ENCODE measurements at places on chromosomes 5 and 9.

DNA sequence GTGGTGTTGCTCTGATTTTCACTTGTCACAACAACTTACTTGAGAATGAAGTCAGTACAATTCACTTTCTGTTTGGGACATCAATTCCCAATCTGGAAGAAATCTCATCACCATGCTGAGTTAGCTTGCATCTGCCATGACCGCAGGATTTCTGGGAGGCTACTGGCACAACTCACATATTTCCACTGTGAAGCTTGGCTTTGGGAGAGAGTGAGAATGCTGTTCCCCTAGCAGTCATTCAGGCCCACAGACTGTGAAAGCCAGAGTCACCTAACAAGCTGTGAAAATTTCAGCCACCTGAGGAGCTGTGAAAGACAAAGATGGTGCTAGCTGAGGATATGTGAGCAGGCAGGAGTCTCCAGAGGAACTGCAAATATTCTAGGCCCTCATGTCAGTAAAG is 365.2 kb upstream of the TUSC1 start:
- DNase-seq = no peak

DNA sequence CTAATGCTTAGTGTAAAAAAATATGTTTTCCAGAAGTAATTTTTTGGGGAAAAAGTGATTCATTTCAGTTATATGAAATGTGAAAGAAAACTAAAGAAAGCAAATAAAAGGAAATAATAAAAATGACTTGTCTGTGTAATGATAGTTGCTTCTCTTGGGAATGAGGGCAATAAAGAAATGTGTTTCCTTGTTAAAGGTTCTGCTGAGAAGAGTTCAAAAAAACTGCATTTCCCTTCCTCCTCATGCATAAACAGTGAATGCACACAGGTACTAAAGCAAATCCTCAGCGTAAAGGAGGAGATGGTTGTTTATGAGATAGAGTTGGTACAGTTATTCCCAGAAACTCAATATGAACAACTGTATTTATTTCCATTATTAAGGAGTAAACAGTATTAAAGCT is 307.6 kb downstream of the GLIS3 start:
- no peak for DNase-seq

DNA sequence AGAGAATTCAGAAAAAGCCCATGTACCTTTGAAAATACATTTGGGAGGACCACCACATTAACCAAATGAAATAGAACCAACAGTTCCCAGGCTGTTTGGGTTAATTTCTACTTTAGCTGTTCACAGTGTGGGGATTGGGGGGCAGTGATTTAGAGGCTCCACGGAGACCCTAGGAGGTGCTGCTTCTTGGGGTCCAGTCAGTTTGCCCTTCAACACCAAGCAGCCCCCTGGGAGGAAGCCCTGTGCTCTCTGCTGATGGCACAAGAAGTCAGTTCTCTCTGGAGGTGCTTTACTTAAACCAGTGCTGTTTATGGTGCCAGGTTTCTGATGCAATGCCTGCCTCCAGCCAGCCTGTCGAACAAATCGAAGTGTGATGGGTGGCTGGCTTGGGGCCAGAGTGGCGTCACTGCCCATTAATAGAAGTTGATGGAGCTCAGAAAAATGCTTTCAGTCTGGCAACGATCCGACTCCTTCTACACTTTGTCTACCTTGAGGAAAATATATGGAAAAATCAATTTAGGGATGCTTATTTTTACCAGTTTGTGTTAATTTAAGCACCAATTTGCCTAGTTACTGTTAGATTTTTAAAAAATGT is 134.0 kb downstream of the SNX18 start:
- no peak for DNase-seq

- no peak for DNase-seq
These were observed 219.3 kb downstream of the KCNN2 start for GRCh38 chr5:114581136-114581535.

DNA sequence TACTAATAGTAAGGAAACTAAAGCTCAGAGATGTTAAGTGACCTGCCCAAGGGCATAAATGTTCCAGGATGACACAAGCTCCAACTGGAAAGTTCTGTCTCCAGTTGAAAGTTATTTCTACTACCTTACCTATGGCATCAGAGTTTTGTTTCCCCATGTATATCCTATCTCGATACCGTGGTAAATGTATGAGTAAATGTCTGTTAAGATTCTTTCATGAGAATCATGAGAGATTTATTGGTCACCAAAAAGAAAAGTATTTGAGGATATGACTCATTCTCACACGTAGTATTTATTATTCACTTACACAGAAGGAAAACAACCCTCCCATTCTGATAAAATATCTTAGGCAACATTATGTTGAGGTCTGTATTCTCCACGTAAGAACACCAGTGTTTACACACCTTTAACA is 11.1 kb upstream of the SHOC1 start:
- DNase-seq = no peak

- no peak for DNase-seq
These were observed 48.4 kb downstream of the COX7C start for GRCh38 chr5:86665984-86666760.

GRCh38 chr5:139137697-139138096 is 60.5 kb downstream of the SIL1 start:
- no peak for DNase-seq

GRCh38 chr9:2465921-2466460 is 155.6 kb upstream of the VLDLR start:
- DNase-seq = no peak

DNA sequence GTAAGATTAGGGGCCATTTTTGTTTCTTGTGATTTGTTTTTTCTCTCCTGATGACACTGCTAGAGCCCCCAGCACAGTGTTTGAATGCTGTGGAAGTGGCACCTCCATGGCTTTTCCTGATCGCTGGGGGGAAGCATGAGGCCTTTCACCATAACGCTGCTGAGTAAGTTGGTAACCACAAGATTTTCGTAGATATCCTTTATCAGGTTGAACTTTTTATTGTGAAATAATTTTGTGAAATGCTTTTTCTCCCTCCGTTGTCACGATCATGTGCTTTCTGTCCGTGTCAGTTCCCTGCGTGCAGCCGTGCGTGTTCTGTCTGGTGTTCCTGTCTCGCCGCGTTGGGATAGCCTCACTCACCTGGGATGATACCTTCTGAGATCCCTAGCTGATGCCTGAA is 59.4 kb downstream of the EHMT1 start:
- peak; percentile 30 for DNase-seq

DNA sequence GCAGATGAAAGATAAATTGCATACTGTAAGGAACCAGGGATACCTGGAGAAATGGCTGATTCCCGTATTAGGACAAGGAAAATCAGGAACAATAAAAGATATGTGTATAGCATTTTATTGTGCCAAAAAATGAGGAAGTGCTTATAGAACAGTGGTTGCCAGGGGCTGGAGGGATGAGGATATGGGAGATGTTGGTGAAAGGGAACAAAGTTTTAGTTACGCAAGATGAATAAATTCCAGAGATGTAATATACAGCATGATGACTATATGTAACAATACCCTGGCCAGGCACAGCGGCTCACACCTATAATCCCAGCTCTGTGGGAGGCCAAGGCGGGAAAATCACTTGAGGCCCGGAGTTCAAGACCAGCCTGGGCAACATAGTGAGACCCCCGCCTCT is 101.8 kb downstream of the CDK5RAP2 start:
- peak; percentile 32 for DNase-seq

- no peak for DNase-seq
These were observed 23.8 kb upstream of the SLC46A2 start for GRCh38 chr9:112914524-112914923.

- DNase-seq = no peak
These were observed 15.0 kb upstream of the CEP120 start for GRCh38 chr5:123438244-123438643.

GRCh38 chr9:16671591-16672137 is 198.8 kb downstream of the BNC2 start:
- no peak for DNase-seq

- DNase-seq = no peak
These were observed 8.4 kb upstream of the FSD1L start for GRCh38 chr9:105439428-105439827.

DNA sequence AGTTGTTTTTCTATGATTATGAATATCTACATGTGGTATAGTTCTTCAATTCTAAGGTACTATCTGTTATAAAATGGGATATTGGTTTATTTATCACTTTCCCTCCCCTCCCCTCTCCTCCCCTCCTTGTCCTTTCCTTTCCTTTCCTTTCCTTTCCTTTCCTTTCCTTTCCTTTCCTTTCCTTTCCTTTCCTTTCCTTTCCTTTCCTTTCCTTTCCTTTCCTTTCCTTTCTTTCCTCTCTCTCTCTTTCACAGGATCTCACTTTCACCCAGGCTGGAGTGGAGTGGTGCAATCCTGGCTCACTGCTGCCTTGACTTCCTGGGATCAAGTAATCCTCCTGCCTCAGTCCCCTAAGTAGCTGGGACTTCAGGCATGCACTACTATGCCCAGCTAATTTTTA is 466.8 kb downstream of the DMAC1 start:
- no peak for DNase-seq

DNA sequence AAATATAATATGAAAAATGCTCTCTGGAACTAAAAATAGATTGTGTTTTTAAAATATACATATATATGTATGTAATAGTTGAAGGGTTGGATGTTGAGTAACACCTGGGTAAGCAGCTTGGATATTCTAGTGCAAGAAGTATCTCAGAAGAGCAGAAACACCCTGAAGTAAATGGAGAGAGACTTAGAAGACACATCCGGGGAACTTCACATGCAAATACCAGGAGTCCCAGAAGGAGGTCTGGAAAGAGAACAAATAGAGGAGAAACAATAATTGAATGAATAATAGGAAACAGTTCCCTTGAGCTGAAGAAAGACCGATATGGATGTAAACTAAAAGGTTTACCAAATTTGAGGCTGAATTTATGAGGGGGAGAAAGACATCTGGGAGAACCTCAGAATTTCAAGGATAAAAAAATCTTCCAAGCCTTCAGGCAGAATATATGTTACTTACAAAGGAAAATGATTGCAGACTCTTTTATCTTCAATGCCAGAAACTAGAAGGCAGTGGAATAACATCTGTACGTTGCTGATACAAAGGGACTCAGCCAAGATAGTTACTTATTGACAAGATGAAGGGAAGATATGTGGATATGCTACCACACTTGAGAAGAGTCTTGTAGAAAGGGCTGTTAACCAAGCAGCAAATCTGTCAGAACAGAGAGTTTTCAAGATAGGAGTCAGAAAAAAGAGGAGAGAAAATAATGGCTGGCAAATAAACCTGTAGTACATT is 42.7 kb downstream of the HSDL2 start:
- DNase-seq = no peak

GRCh38 chr5:32410630-32411029 is 33.9 kb downstream of the ZFR start:
- no peak for DNase-seq

DNA sequence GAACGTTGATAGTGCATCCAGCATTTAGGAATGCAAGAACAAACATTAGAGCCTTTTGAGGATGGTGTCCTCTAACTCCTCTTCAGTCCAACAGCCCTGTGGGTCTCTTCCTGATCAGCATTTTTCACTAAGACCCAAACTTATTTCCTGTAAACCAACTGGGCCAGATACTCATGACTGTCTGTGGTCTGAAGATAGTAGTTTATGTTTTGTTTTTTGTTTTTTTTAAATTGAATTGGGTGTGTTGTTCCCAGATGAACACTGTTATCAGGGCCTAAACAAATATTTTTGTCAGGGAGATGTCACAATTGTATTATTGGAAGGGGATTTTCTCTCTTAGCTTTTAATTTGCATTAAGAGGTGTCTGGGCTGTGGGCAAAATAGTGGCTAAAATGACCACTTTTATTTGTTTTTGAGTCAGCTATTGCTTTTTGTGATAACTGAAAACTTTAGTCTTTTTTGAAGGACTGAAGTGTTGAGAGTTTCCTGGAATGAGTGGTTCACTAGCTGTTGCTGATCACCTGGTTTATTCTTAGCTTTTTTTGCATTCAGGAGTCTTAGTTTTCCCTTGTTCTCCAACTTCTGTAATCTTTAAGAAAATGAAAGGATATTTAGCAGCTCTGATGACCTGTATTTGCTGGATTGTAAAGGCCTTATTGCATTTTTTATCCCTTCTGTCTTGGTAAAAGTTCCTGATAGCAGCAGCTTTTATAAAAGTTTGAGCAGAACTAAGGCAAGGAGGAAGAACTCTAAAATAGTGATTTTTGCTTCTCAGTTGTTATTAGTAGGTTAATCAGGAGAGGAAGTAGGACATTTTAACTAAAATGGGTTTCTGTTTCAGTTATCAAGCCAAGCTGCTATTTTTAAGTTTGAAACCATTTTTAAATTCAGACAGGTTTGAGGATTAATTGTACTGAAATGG is 5.5 kb downstream of the MAN2A1 start:
- no peak for DNase-seq
